ENCODE measurements at places on chromosomes 13 and 19.

GRCh38 chr19:45528149-45528743 lies 21.0 kb downstream of the VASP start:
- DNase-seq, result no peak

DNA sequence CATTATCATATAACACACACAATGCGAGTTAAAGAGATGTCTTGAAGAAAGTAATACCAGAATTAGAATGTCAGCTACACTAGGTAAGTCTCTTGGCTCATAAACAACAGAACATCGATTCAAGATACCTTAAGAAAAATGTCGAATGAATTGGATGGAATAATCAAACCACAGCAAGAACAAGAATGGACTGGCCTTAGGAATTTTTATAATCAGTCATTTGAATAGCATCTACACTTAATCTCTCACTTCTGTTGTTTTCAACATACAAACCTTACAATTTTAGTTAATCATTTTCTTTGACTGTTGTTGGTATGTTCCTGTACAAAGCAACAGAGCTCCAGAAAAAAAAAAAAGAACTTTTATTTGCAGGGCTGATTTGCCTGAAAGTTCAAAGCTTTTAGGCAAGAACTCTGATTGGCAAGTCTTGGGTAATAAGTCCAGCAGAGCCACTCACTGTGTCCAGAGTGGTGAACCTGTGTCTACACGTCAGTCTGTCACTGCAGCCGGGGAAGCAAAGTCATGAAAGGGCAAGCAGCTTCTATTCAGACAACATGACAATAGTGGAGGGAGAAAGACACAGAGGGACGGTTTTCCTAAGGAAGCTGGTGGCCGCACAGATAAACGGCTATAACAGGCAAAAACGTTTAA lies 1026.1 kb upstream of the MIR17HG start:
- no peak for DNase-seq

DNA sequence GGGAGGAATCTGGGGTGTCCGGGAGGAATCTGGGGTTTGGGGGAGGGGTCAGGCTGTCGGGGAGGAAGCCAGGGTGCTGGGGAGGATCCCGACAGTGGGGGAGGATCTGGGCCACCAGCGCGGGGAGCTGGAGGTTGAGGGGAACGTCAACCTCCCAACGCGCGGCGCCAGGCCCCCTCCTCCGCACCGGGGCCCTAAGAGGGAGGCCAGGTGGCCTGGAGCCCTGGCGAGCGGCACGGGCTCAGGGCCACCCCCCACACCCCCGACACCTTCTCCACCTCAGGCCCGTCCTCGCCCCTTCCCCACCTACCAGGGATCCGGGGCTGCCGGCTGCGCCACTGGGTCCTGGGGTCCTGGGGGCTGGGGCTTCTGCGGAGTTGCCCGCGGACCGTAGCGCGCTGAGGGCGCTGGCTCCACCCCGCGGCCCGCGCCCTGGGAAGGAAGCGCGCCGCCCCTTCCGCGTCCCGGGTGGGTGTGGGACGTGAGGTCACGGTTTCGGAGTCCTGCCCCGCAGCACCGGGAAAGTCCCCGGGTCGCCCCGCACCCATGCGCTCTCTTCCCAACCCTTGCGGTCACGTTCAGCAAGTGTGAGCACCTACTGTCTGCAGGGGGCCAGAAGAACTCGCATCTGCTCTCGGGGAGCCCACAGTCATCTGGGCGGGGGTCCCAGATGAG lies at the start of gene TICAM1:
TSS of gene TICAM1 (minus strand) at position 409 of the 675 bp plus-strand sequence. CDS start 13,335 bp downstream, outside the sequence.
- peak; percentile 67 for DNase-seq

DNA sequence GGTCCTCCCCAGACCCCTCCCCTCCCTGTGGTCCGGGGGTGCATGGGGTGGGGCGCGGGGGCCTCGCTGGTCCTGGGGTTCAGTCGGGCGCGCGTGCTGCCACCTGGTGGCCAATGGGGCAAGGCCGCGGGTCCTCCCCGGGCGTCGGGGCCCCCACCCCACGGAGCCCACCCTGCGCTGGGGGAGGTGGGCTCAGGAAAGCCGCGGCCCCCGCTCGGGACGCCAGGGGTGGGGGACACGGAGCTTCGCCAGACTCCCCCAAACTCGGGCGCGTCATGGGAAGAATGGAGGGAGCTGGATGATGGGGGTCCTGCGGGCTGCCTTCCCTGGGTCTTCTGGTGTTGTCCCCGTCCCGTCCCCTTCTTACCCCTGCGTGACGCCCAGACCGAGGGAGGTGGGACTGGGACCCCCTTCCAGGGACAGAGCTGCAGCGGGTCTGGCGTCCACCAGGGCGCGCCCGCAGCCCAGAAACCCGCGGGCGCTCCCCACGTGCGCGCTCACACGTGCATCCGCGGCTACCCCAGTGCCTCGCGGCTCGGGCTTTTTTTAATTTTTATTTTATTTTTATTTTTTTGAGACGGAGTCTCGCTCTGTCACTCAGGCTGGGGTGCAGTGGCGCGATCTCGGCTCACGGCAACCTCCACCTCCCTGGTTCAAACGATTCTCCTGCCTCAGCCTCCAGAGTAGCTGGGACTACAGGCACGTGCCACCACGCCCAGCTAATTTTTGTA lies 19.8 kb upstream of the TCF3 start:
- DNase-seq, result peak; percentile 60

DNA sequence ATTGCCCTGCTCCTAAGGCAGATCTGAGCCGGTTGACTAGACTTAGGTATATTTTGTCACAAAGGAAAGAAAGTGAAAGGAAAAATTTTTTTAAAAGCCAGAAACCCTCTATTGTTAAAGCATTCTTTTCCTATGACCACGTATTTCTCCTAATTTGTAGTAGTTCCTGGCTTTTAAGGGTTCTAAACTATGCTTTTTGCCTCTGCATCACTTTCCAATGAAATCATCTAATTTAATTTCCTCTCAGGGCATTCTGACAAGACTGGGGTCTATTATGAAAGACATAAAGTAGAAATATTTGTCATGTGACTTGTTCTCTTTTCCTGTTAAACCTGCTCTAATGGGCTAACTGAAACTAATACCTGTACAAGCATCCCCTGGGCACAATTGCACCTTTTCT lies 233.0 kb upstream of the PRR20A start:
- no peak for DNase-seq

- DNase-seq, result no peak
Measured at GRCh38 chr19:38015216-38015615, 108.2 kb downstream of the SIPA1L3 start.

DNA sequence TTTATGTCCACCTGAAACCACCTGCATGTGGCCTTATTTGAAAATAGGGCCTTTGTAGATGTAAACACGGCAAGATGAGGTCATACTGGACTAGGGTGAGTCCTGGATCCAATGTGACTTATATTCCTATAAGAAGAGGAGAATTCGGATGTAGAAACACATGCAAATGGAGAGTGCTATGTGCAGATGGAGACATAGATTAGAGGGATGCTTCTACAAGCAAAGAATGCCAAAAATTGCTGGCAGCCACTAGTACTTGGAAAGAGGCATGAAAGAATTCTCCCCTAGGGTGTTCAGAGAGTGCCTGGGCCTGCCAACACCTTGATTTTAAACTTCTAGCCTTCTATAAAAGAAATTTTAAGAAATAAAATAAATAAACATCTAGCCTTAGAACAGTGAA lies 226.1 kb downstream of the RFC3 start:
- no peak for DNase-seq

GRCh38 chr13:26707122-26708006 lies 53.2 kb downstream of the GPR12 start:
- no peak for DNase-seq

GRCh38 chr13:52638666-52639328 lies 3.4 kb upstream of the HNRNPA1L2 start:
- DNase-seq, result no peak

DNA sequence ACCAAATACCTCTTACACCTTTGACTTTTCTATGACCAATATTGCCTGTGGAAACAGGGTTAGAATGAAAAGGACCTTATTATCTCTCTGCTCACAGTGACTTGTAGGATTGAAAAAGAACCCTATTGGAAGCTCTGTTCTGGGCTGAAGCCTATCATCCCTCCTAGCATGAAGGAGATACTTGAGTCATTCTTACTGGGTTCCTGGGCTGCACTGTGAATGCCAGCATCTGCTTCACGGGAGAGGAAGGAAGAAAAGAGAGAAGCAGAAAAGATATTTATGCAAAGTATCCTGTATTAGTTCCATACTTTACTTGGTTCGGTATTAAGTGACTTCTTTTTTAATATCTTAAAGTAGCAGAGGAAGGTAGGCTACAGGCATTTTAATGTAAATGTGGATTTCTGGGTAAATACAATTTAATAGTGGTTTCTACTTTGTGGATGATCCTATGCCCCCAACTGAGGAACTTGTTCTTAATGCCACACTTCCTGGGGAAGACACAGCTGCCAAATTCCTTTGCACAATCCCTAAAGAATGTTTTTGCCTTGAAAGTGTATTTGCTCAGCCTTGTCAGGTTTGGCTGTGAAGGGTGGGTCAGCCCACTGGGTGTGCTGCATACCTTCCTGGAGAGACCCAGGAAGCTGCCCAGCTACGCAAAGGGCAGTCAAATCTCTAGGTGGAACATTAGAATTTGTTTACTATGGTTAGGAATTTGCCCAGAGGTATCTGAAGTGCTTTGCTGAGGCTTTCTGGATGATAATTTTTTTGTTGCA lies 13.7 kb upstream of the SCEL start:
- DNase-seq, result no peak

DNA sequence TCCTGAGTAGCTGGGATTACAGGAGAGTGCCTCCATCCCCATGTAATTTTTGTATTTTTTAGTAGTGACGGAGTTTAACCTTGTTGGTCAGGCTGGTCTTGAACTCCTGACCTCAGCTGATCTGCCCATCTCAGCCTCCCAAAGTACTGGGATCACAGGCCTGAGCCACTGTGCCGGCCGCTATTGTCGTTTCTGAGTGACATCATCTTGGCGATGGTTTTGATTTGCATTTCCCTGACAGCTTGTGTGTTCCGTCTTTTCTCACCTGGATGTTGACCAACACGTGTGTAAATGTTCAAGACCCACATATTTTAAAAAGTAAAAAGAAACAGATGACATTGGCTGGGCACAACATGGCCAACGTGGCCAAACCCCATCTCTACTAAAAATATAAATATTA lies 12.8 kb upstream of the MKNK2 start:
- DNase-seq, result no peak

- no peak for DNase-seq
Measured at GRCh38 chr13:21909331-21909730, 238.5 kb downstream of the FGF9 start.

- no peak for DNase-seq
Measured at GRCh38 chr19:51317968-51318367, 6.5 kb downstream of the IGLON5 start.

DNA sequence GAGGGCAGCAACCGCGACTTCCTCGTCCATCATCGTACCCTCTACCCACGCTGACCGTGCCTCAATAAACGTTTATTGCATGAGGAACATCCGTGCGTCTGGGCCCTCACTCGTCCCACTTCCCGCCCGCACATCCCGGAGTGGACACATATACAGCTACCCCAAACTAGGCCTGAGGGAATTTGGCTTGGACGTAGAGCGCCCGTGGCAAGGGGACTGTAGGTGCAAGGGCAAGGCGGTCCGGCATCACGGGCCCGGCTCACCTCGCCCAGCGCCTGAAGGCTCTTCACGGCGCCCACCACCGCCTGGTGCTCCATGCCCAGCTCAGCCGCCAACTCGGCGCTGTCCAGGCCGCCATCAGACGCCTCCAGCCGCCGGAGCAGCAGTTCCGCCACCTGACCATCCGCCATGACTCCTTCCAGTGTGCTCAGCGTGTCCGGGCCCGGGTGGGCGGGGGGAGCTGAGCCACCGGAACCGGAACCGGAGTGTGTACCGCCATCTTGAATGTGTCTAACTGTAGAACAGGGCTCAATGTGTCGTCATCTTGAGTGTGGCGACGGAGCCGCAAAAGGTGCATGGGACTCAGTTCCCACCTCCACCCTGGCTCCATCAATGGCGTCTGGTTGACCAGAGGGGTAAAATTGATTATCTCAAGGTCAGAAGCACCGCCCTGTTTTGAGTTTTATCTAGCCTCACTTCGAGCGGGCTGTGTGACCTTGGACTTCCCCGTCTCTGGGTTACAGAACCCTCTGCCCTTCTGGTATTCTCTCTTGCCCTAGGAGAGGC lies at the start of gene FARSA:
TSS of gene FARSA (minus strand) at position 425 of the 786 bp plus-strand sequence. CDS start at position 410, 15 bp downstream.
- peak; percentile 79 for DNase-seq

GRCh38 chr13:90997951-90998350 lies 349.5 kb upstream of the MIR17HG start:
- no peak for DNase-seq

DNA sequence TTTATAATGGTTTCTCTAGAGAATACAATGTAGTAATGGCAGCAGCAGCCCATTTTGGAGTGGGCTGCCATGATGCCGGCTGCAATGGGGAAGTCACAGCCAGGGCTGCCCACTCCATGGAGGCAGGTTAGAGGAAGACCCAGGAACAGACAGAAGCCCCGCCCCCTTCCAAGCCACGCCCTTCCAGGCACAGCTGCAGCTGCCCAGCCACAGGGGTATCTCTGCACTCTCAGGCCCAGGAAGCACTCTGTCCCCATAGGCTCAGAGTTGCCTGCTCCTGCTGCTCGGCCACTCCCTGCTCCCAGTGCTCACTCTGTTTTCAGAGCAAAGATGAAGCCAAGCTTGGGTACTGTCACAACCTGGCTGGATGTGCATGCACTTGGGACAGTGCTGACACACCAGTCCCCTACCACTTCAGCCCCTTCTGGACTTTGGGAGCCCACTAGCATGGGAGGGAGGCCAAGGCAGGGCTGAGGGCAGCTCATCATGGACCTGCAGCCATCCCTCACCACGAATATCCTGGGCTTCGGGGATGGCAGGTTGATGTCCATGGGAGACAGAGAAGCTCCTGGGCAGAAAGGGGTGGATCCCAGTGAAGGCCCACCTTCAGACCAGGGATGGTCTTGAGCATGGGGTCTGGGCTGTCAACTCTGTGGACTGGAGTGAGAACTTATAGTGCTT lies 1224.2 kb downstream of the SLITRK5 start:
- DNase-seq, result no peak

- no peak for DNase-seq
Measured at GRCh38 chr19:38388349-38389100, at the start of gene SPRED3. Gene SPRED3 (plus strand): TSS chr19:38388697. CDS start chr19:38390303, 1,606 bp downstream.

DNA sequence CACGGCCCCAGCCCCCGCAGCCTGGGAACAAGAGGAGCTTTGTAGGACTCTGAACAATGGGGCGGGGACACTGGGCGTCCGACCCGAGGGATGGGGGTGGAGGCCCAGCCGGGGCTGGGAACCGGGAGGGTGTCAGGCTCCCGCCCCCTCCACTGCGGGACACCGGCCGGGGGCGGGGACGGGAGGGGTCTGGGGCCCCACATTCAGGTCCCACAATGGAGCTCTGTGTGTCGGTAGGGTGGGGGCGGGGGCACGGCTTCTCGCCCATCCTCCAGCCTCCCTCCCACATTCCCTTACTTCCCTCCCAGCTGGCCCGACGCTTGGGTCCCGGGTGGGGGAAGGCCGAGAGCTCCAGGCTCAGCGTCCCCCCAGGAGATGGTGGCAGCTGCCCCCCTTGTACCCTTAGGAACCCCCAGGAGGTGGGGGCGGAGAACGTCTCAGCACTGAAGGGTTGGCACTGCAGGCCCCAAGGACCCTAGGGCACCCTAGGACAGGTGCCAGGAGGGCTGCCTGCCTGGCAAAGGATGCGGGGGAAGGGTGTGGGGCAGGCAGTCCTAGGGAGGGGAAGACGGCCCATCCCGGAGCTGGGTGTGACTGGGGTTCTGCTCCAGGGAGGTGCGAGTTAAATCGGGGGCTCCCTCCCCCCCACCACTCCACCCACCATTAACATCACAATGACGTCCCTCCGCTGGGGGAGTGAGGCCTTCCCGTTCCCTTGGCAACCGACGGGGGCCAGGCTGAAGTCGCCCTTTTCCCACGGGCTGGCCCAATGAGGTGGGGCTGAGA lies 5.3 kb downstream of the TTYH1 start:
- no peak for DNase-seq

Data from stimulated activated CD4-positive, alpha-beta T cell treated with anti-CD3 and anti-CD28 coated beads, TNF-alpha, amount 100 ng/mL, for 1 hour (primary cell).